Activated CD4-positive, alpha-beta memory T cell treated with anti-CD3 and anti-CD28 coated beads, Interleukin-2, amount 10 ng/mL, durations not matched to agents 7 days and 5 days (primary cell): ENCODE measurements at places on chromosomes 6 and 20.

DNA sequence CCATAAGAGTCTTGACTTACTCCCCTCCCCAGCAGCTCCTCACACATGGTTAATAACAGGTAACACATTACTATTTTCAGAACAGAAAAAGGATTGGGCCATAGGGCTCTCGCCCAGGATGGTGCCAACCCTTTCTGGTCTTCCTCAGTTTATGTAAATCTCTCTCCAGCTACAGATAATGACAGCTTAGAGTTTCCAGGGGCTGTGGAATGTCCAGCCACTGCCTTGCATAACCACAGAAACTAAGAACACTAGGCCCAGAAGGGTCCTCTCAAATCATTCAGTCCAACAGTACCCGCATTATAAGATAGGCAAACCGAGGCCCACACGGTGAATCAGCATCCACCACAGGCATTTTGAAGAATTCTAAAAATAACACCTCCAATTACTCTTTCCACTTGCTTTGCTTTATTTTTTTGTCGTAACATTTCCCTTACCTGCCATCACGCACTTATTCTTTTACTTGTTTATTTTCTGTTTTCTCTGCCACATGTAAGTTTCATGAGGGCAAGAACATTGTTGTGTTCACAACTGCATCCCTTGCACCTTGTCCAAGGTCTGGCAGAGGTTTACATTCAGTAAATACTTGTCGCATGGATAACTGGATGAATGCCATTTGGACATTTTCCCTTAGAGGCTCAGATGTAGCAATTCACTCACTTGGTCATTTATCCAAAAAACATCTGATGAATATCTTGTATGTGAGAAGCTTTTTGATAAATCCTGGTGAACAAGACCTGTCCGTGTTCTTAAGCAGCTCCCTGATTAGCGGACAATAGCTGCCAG lies 6.4 kb upstream of the SDC4 start:
- no peak for DNase-seq

GRCh38 chr6:96923871-96924493 lies 546 bp upstream of the KLHL32 start:
- no peak for DNase-seq

DNA sequence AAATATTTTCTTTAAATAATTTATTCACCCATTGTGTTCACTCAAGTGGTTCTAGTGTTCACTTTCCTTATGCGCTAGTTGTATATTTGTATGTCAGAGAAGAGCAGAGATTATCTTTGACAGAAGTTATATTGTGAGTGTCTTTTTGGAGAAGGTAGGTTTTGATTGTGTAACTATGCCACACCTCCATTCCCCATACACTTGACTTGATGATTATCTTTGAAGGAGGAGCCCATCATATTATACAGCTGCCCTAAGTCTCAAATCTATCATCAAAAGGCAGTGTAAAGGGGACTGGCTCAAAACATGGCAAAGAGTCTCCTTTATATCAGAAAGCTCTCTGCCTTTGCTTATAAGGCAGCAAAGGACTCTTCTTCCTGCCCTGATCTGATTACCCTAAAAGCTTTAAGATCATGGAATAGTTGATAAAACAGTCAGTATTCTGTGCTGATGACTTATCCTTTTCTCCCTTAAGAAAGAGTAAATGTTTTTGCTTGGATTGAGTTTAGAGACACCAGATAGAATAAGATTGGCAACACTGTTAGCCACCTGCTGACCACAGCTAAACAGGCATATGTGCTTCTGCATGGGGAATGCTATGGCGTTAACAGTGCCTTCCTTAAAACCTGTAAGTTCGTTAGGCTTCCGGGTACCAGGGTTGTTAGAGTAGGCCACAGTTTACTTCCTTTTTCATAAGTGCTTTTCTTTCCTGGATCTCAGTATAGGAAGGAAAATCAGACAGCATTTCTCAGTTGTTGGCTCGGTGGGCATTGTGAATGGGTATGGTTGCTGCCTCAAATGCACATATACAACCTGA lies 22.6 kb downstream of the TOP1 start:
- no peak for DNase-seq

- peak; percentile 53 for DNase-seq
These were observed 47.7 kb upstream of the POLR1H start for GRCh38 chr6:30013291-30013922.

DNA sequence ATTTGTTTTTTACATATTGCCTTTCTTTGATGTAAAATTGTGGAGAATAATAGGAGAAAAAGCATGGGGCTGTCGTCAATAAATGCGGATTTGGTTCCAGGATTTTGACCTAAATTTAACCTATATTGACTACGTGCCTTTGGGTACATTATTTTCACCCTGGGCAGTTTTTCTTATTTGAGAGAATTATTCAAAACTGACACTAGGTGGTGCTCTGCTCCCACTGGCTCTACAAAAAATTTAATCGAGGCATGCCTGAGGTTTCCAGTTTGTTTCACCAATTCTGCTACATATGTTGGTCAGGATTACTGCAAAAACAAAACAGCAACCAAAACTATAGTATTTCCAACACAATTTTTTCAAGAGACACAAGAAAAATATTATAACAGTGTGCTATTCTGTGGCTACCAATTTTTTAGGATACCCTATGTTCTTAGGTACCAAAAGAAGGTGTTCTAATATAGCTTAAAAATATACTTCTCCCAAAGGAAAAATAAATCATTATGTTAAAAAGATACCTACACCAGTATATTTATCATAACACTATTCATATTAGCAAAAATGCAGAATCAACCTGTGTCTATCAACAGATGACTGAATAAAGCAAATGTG lies 48.6 kb upstream of the FABP7 start:
- DNase-seq: no peak

DNA sequence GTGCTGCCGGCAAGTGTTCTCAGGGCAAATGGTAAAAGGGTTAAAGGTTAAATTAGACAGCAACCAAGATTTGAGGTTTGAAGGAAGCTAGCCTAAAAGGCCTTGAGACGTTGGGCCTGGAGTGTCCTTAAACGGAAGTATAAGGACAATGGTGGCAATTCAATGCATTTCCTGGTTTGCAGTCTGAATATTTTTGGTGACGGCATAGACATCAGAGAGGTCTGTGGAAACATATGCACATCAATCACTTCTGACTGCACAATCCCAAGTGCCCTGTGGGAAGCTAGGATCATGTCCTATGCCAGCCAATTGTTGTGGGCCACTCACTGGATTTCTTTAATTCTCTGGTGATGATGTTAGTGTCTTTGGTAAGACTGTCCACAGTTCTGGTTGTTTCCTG lies 25.7 kb upstream of the TUBB2A start:
- DNase-seq: no peak
